ENCODE measurements at places on chromosomes 1 and 21.

GRCh38 chr1:233884461-233885151 is 19.9 kb upstream of the SLC35F3 start:
- no peak for DNase-seq

DNA sequence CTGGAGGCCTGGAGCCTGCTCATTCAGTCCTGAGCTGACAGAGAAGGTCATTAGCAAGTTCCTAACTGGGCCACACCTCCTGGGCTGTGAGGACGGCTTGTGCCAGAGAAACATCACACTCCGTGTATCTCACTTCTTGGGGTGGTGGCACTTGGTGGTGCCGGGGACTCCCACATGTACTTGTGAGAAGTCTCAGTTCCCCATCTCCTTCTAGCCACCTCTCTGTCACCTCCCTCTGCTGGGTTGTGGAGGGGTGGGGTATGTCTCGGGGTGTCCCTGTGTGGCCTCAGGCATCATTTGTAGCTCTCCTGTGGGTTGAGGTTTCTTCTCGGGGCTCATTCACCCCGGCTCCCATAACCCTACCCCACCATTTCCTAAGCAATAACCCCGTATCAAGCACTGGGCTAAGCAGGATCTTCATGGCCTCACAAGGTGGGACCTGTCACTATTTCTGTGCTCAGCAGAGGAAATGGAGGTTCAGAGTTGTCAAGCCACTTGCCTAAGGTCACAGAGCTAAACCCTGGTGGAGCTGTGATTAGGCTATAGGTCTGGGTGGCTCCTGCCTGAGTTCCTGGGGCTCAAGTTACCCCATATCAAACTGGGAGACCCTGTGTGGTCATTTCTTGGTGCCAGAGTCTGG is 62.5 kb downstream of the UBIAD1 start:
- no peak for DNase-seq

GRCh38 chr1:59150577-59151386 is 146.1 kb upstream of the FGGY start:
- DNase-seq, result no peak

GRCh38 chr21:40115775-40116174 is 248.5 kb downstream of the PCP4 start:
- no peak for DNase-seq

DNA sequence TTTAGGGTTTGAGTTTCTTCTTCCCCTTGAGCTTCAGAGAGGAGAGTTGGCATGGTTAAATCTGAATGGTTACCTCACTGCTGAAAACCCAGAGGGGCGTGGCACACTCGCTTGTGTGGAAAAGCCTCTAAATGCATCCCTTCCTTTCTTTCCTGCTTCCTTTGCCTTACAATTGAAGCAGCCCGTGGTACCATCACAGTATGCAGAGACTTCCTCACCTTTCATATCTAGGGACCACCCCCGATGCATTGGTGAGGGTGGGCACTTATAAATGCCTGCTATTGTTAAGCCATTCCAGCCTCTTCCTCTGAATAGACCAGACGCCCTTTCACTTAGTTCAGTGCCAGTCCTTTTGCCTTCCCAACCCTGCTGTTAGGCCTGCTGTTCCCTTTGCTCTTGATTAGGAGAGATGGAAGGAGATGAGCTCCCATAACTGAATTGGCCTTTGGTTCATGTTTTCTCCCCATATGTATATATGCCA is 21.9 kb upstream of the LAX1 start:
- no peak for DNase-seq

- DNase-seq, result no peak
Measured at GRCh38 chr1:152442301-152442700, 28.2 kb upstream of the CRNN start.

GRCh38 chr21:40622531-40622930 is 224.4 kb downstream of the DSCAM start:
- peak; percentile 52 for DNase-seq

DNA sequence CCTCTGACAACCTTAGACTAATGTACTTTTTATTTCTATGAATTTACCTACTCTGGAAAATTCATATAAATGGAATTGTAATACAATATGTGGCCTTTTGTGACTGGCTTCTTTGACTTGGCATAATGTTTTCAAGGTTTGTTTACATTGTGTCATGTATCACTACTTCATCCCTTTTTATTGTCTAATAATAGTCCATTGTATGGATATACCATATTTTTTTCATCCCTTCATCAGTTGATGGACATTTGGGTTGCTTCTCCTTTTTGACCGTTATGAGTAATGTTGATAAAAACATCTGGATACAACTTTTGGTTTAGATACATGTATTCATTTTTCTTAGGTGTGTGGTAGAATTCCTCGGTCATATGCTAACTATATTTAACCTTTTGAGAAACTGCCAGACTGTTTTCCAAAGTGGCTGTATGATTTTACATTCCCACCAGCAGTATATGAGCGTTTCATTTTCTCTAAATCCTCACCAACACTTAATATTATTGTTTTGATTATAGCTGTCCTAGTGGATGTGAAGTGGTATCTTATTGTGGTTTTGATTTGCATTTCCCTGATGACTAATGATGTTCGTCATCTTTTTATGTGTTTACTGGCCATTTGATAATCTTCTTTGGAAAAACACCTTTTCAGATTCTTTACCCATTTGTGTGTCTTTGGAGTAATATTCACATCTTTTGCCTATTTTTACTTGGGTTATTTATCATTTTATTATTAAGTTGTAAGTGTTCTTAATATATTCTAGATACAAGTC is 3.5 kb downstream of the RO60 start:
- no peak for DNase-seq

DNA sequence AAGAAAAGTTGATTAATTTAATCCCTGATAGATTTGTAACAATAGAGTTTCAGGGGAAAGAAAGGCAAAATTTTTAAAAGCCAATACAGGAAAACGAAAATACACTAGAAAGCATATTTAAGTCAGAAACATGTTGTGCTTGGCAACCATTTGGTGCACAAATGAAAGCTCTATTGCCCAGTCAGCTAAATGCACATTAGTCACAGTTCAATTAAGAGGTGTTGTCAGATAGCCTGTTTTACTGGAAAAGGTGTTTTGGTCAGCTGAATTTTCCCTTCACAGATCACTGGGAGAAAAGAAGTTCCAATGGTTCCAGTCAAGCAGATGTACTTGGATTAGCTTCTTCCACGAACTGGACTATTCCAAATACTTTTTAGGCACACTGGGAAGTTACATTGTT is 25.4 kb downstream of the RGS4 start:
- no peak for DNase-seq

DNA sequence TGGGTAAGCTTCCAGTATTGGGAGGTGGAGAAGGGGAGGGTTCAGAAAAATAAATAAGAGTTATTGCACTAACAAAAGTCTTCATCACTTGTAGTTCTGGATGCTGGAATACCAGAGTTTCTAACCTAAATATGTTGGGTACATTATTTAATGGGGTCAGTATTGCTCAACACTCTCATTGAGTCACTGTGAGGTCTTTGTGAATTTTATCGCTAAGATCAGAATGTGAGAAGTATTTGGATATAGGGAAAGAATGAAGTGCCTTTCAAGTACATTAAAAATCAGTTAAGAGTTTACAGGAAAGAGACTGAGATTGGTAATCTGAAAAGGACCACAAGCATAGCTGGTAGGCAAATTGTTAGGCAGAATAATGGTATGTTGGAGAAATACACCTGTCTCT is 8.8 kb downstream of the SNRPE start:
- no peak for DNase-seq

GRCh38 chr1:86537928-86538695 is 8.8 kb upstream of the CLCA4 start:
- DNase-seq, result no peak

GRCh38 chr21:46243960-46244361 is 15.4 kb upstream of the LSS start:
- DNase-seq, result no peak

- no peak for DNase-seq
Measured at GRCh38 chr1:88194542-88194941, 489.5 kb upstream of the PKN2 start.

- DNase-seq, result no peak
Measured at GRCh38 chr1:8902765-8903164, 24.3 kb upstream of the ENO1 start.

- no peak for DNase-seq
Measured at GRCh38 chr1:192849011-192849410, 40.2 kb downstream of the RGS2 start.

DNA sequence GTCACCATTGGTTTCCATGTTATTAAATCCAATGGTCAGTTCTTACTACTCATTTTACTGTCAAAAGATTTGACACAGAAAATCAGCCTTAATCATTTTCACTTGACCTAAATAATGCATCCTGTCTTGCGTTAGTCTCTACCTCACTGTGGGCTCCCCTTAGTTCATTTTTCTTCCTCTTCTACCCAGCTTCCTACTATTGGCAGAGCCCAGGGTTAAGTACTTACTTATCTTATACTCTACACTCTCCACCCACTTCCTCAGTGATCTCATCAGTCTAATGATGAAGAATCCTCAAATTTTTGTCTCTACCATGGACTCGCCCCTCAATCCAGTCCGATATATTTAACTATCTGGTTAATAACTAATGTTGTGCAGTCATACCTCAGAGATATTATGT is 735.9 kb downstream of the KCNT2 start:
- no peak for DNase-seq

GRCh38 chr1:221268295-221268694 is 389.1 kb downstream of the HLX start:
- no peak for DNase-seq

- DNase-seq, result no peak
Measured at GRCh38 chr1:161300478-161300877, 9.3 kb downstream of the MPZ start.

DNA sequence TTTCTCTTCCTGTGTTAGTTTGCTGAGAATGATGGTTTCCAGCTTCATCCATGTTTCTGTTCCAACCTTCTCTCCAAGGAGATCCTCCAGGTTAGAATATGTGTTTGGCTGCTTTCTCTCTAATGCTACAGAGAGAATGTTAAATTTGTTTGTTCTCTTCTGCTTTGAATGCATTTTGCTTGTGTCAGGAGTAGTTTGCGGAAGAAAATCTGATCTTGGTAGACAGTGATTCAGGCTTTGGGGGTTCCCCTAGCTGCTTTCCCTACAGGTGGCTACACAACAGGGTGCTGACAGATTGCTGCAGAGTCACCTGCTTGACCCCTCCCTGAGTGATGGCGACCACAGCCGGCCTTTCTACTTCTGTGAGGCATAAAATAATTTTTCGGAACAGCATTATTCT is 41.8 kb downstream of the MACO1 start:
- DNase-seq, result no peak

GRCh38 chr1:55987491-55988249 is 591.7 kb downstream of the PLPP3 start:
- DNase-seq, result no peak

- no peak for DNase-seq
Measured at GRCh38 chr1:173798078-173798477, 26.4 kb upstream of the DARS2 start.

All from DMS79 (cell line).